ENCODE measurements at places on chromosomes 16 and 17.

GRCh38 chr17:39724731-39725130 is 5.6 kb downstream of the MIEN1 start:
- DNase-seq: no peak

DNA sequence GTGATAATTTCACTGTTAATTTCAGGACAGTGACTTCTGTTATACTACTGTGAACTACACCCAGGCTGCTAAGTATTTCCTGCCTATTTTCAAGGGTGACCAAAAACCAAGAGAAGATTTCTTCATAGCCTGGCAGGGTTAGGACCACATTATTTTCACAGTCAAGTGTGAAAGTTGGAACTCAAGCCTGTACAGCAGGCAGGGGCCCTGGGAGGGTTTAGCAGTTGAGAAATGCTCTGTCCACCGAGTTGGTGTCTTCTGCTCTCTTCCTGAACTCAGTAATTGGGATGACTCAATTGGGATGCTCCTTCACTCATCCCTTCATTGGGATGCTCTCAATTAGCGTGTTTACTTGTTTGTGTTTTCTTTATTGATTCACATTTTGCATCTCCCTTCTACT is 347.3 kb upstream of the CDH11 start:
- DNase-seq: no peak

DNA sequence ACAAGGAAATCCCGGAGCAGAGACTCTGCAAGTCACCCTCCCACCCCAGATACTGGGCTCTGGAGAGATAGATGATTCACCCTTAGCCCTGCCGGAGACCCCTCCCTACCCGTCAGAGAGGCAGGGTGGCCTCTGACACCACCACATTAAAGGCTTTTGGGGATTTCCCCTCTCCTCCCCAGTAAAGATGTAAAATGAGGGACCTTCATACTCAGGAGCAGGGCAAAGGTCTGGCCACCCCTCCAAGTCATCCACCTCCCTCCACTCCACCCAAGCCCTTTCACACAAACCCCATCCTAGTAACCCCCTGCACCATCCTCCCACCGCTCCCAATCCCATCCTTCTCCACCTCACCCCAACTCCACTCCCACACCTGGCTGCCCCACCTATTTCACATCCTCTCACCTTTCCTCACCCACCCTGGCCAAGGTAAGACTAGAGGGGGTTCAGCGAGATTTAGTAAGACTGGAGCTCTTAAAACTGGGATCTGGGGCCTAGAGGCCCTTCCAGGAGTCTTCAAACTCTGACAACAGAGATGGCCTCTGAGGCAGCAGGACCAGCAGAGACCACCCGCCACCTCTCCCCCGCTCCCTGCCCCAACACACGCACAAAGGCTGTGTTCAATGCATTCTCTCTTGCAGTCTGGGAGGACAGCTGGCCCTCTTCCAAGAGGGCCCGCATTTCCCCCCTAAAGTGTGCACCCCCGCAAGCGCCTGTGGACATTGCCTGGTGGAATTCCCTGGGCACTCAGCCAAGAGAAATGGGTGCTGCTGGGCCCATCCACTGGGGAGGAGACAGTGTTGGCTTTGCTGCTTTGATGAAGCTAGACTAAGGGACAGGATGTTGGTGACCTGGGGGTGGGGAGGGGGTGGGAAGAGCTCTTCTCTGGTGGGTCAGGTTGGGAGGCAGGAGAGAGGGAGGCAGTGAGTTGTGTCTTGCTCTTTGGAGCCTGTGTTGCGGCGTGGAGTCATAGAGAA is 1.1 kb downstream of the ABAT start:
- no peak for DNase-seq

GRCh38 chr17:43411369-43411677 is 12.5 kb downstream of the ARL4D start:
- no peak for DNase-seq

GRCh38 chr16:77961814-77962213 is 60.5 kb upstream of the CLEC3A start:
- no peak for DNase-seq

- DNase-seq: no peak
Observed at GRCh38 chr17:33615861-33616260, 322.8 kb upstream of the ASIC2 start.

- no peak for DNase-seq
Observed at GRCh38 chr16:1181404-1182315, 28.8 kb downstream of the CACNA1H start.

- DNase-seq: no peak
Observed at GRCh38 chr16:6165330-6165979, 1067.9 kb upstream of the EEF2KMT start.

Measured in activated CD8-positive, alpha-beta memory T cell treated with anti-CD3 and anti-CD28 coated beads for 48 hours (primary cell).